ENCODE measurements at places on chromosomes 4 and X. TPM values are rescaled to one million over a fixed set of nuclear protein-coding genes. Genes with fewer than 3 reads are reported as not detected.

Gene SSR4
- 186 TPM for total RNA-seq

Gene PAGE2
- total RNA-seq: 0.71 TPM

Gene PABPC4L
- 1.5 TPM for total RNA-seq

Gene EVC2
- total RNA-seq: 12.9 TPM

Gene MAGED2
- 218 TPM for total RNA-seq

Gene MGST2
- total RNA-seq: 9.3 TPM

Gene CYSLTR1
- total RNA-seq: not detected

Gene SYTL5
- 0.57 TPM for total RNA-seq

Gene TLR2
- total RNA-seq: 0.28 TPM

Gene IL3RA
- 0.09 TPM for total RNA-seq

Gene FGFBP1
- total RNA-seq: not detected

Gene SERPINA7
- not detected for total RNA-seq

Gene MGAT4D
- total RNA-seq: not detected

Gene NXF2B
- total RNA-seq: not detected

Gene GASK1B
- total RNA-seq: 168 TPM

Gene S100P
- 0.18 TPM for total RNA-seq

Gene SSX3
- not detected for total RNA-seq

Gene ITIH6
- total RNA-seq: not detected

Gene AMER1
- 1.00 TPM for total RNA-seq

Gene COX7B2
- not detected for total RNA-seq

Gene BCLAF3
- total RNA-seq: 6.1 TPM

Gene IL1RAPL2
- not detected for total RNA-seq

Gene FAT4
- 8.1 TPM for total RNA-seq

Gene RBMXL3
- not detected for total RNA-seq

Gene MAML3
- total RNA-seq: 0.37 TPM

Gene TCEAL3
- total RNA-seq: 19.3 TPM

Gene GATA1
- not detected for total RNA-seq

Gene UPF3B
- total RNA-seq: 1.1 TPM

Gene GABRQ
- total RNA-seq: not detected

Gene TACR3
- not detected for total RNA-seq

Gene TMPRSS11F
- total RNA-seq: not detected

Gene H2BW1
- total RNA-seq: not detected

Gene GATB
- 17.2 TPM for total RNA-seq

Gene GNRHR
- total RNA-seq: not detected

Gene AWAT1
- not detected for total RNA-seq

Gene NHSL2
- 0.28 TPM for total RNA-seq

Gene UGT2B17
- total RNA-seq: not detected

Gene EREG
- 8.4 TPM for total RNA-seq

Gene TRIM60
- total RNA-seq: not detected

Gene INTS6L
- 3.6 TPM for total RNA-seq

Gene ABLIM2
- 0.14 TPM for total RNA-seq

Gene TMEM35A
- total RNA-seq: 3.4 TPM

Gene MAGEE2
- total RNA-seq: not detected

Gene FABP2
- not detected for total RNA-seq

Gene CHRNA9
- total RNA-seq: 0.14 TPM

Gene BGN
- 9.0 TPM for total RNA-seq

Gene AFP
- 0.55 TPM for total RNA-seq

Gene GCNA
- total RNA-seq: 1.5 TPM

Gene PLAC8
- under 0.01 TPM for total RNA-seq

Gene CNKSR2
- 1.6 TPM for total RNA-seq

Gene PSAPL1
- not detected for total RNA-seq

Measured in smooth muscle cell of bladder (primary cell).